ENCODE measurements at places on chromosomes 7 and 10.

GRCh38 chr10:100978121-100978900, 9.0 kb downstream of the MRPL43 start:
- DNase-seq = peak; percentile 17

DNA sequence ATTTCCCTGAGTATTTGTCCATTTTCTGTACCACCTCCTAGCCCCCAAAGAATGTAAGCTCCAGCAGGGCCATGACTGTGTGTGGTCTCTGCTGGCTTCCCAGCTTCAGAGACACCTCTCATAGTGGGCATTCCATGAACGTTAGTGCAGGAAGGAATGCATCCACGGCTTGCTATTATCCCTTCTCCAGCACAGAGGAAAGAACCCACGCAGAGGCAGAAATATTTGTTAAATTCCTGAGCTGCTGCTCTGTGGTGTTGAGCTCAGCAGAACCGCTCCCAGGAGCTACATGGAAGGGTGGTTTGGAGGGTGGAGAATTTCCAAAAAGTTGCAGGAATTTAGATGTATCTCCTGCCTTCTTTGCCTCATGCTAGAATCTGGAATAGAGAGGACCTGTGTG, 275.2 kb downstream of the POU6F2 start:
- no peak for DNase-seq

DNA sequence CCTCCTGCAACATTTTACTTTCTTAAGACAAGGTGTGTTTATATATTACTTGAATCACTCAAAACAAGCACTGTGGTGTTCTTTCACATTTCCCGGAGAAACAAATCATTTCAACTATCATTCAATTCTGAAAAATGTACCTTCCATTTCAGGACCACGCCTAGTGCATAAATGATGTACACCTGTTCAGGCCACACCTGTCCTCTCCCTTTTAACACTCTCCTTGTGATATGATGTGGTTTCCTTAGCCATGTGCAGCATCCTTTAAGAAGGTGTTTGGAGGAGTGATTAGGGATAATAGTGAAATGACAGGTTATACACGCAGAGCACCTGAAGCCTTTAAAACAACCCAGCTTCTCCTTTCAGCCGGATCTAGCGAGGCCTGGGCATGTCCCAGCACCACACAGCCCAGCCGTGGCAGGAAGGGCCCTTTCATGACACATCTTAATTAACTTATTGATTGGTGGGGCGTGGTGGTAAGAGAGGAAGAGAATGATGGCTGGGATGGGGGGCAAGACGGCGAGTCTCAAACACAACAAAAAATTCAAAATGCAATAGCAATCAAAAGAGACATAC, 26.9 kb downstream of the ABLIM1 start:
- DNase-seq = no peak

DNA sequence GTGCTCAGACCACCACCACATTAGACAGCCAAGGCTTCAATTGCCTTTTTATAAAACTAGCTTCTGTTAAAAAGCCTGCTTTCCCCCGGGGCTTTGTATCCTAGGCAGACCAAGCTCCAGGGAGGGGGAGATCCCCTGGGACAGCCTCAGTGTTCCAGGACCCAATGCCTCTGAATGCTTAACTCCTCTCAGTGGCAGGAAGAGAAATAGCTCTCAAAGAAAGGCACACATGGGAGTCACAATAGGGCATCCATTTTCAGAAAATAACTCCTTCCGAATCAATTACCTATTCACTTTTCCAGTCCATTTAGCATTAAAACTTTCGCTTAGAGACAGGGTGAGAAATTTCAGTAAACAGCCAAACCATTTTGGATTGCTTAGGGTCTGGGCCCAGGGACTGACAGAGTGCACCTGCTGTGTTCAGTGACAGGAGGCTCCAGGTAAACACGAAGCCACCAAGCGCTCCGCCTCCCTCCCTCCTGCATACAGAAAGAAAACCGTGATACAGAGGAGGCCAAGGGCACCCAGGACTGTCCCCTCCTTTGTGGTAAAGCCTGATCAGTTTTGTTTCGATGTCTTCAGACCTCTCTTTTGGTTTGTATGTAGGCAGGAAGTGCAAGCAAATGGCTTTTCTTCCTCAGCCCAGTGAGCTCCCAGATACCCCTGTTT, 599.7 kb downstream of the KCNMA1 start:
- DNase-seq = no peak

- no peak for DNase-seq
Measured at GRCh38 chr7:27548304-27548703, 114.4 kb downstream of the HIBADH start.

DNA sequence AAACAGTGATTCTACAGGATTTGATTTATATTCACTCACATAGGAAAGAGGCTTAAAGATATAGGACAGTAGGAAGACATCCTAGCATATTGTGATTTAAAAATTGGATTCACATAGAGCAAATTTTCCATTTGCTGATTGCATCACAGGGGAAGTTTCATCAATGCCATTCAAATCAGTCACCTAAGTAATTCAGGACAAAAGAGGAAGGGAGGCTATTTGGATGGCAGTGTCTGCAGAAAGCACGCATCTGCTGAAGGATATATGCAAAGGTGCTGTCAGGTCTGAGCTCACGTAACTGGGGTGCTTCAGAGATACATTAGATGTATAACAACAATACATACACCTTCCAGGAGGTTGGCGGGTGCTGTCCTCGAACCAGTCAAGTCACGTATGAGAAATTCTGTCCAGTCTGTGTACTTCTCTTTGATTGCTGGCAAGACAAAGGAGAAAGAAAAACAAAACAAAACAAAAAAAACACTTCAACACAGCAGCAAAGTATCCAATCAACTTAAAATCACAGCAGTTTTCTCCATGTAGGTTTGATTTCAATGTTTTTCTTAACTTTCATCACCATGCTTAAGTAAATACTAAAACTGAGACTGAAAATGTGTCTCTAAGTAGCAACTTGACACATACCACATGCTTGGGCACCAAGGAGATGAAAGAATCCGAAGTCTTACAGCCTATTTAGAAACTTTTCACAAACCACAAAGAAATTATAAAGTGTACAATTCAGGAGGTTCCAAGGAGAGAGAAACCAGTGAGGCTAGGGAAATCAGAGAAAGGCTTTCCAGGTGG, 125.1 kb downstream of the SFMBT2 start:
- DNase-seq = no peak

DNA sequence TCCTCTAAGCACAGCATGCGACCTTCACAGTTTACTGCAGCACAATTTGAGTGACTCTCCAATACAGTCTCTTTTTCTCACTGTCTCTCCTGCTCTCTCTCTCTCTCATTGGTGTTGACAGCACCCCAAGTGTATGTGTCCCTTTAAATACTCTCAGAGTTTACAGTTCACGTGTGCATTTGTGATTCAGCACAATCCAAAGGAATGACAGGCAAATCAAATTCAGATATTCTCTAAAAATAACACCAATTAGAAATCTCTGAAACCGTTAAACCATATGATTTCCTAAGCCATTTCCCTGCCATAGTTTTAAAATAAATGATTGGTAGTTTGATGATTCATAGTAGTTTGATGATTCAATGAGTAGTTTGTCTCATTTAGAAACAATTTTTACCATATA, 104.0 kb upstream of the GAD2 start:
- DNase-seq = no peak

Data from mesothelial cell of epicardium (in vitro differentiated cells).